ENCODE measurements at places on chromosomes 1 and 21.

GRCh38 chr21:26124421-26124833 lies 46.1 kb downstream of the APP start:
- DNase-seq = no peak

GRCh38 chr1:176032040-176032645 lies 174.9 kb downstream of the COP1 start:
- no peak for DNase-seq

- DNase-seq = peak; percentile 79
Measured at GRCh38 chr21:44510508-44511218, 29.3 kb downstream of the KRTAP10-1 start.

- peak; percentile 92 for DNase-seq
Measured at GRCh38 chr21:37829447-37829846, 86.8 kb downstream of the KCNJ6 start.

GRCh38 chr1:201656311-201657032 lies 117.5 kb downstream of the NAV1 start:
- no peak for DNase-seq

GRCh38 chr1:180096584-180097325 lies 57.9 kb upstream of the QSOX1 start:
- no peak for DNase-seq

GRCh38 chr21:28991861-28992525 lies 684 bp downstream of the LTN1 start:
- DNase-seq = peak; percentile 39

DNA sequence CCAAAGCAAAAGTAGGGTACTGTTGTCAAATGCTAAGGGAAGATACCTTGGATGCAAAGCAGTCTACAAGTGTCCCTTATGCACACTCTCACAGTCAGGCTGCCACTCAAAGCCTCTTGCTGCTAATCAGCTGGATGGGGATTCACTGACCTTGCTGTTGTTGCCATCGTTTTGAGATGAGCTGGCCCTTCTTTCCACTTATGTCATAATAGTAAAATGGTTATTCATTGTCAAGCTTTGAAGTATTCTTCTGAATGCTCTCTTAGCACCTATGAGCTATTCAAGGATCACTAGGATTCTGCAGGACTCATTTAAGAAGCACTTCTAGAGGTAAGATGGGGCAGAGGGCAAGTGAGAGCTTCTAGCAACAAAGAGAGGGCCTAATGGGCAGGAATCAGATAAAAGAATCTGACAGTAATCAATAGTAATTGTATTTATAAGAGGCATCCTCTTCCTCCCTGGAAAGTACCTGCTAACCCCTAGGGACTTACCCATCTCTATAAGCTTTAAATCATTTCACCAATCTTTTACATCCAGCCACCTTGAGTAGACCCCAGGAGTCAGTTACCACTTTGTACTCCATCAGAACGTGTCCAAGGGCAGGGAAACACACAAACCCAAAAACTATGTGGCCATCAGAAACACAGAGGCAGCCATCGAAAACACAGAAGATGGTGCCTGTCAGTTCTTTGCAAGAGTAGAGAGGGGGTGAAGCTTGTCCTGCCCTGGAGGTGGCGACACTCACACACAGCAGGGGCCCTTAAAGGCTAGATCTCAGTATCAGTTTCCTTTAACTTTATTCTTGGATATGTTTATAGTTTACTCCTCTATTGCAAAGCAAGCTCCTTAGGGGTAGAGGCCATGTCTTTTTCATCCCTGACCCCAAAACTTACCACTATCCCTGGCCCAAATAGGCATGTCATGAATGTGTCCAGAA lies 103.7 kb upstream of the NFIA start:
- DNase-seq = peak; percentile 38

- peak; percentile 14 for DNase-seq
Measured at GRCh38 chr1:164914208-164914607, 355.2 kb downstream of the PBX1 start.

GRCh38 chr1:193909406-193910082 lies 723.1 kb upstream of the B3GALT2 start:
- DNase-seq = peak; percentile 89

GRCh38 chr1:18830596-18830995 lies 28.9 kb downstream of the TAS1R2 start:
- DNase-seq = no peak

GRCh38 chr1:23403735-23404486 lies 20.6 kb downstream of the TCEA3 start:
- DNase-seq = peak; percentile 97

DNA sequence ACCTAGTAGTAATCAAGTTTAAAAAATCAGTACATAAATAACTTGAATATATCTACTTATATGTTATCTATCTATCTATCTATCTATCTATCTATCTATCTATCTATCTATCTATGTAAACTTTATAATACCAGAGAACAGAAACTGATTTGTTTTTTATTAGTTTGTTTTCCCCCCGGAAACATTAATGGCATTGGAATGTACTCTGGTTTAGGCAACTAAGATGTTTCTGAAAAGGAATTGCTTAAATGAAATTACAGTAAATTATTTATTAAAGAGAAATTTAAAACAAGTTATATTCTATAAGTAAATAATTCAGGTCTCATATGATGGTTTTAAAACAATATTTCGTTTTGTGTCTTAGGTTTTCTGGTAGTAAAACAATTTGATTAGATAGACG lies 681.0 kb upstream of the ADAMTS5 start:
- no peak for DNase-seq

- no peak for DNase-seq
Measured at GRCh38 chr1:102742426-102742825, 365.9 kb downstream of the COL11A1 start.

DNA sequence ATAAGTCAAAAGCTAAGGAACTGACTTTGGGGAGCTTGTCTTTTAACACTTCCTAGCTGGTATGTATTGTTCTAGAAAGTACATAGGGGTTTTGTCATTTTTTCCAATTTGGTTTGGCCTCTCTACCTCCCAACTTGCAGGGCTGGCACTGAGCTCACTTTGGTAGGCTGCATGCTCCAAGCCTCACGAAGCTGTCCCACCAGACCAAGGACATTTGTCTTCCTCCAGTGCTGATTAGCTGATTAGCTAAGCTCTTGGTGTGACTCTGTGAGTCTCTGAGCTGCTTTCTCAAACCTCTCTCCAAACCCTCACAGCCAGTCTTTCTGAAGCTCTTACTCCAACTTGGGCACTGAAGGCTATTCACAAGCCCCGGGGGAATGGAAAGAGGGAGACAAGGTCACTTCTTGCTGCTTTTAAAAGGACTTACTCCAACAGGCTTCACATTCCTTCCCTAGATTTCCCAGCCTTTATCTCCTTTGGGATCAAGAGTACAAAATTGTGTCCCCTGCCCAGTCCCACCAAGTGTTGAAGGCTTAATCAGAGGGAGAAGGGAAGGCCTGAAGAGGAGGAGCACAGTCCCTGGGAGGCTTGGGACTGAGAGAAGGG lies 893 bp upstream of the CFAP45 start:
- DNase-seq = no peak

DNA sequence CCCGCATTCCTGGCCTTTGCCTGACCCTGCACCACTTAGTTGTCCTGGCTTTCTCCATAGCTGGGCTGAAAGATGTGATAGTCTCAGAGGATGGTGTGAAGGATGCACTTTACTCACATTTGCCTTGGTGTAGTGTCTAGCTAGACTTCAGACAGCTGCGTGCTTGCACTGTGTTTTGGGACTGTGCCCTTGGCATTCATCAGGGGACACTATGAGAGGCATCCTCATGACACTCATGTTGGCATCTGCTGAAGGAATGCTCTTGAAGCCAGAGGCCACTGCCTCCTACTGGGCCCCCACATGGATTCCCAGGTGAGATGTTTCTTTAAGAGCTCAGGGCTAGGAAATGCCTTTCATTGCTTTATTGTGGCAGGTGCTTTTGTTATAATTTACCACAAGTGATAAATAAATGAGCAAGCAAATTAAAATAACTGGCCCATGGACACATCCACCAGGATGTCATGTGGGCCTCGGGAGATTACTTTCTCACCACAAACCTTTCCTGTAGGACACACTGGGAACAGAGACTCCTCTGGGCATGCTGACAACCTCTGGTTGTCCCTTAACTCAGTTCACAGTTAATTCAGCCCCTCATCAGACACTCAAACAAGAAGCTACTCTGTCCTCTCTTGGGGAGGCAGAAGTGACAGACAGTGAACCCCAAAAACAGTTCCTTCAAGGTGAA lies 99.4 kb upstream of the SPATA6 start:
- DNase-seq = peak; percentile 2

GRCh38 chr1:45621501-45621836 lies 2.4 kb downstream of the CCDC17 start:
- DNase-seq = no peak

- DNase-seq = no peak
Measured at GRCh38 chr21:28489162-28489561, 503.5 kb downstream of the LTN1 start.

GRCh38 chr1:110212169-110213142 lies 2.3 kb downstream of the KCNC4 start:
- DNase-seq = no peak

Data from SW480 (cell line).